Stimulated activated naive B cell treated with anti-CD40 and anti-IgM and Interleukin-4, amounts not matched to agents 10 μg/mL and 1 μg/mL and 100 μg/mL, for 72 hours (primary cell): ENCODE measurements at places on chromosomes 2 and 18.

GRCh38 chr18:24395049-24395795 lies 2.4 kb downstream of the OSBPL1A start:
- DNase-seq, result no peak

GRCh38 chr2:239601880-239602279 lies 201.1 kb upstream of the HDAC4 start:
- DNase-seq, result no peak

DNA sequence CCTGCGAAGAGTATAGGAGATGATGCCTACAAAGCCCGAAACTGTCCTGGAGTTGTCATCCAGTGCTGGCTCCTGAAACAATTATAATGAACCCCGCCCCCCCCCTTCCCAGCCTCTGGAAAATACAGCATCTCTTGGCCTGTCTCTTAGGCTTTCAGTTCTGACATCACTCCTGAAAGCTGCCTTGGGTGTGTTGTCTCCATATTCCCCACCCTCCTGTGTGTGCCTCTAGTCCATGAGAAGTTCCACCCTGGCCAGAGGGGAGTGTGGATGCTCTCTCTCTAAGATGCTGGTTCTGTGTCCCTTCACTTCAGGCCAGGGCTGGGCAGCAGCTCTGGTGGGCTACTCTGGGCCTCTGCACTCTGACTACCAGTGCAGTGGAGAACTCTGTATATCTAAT lies 58.9 kb upstream of the TGFA start:
- DNase-seq, result no peak

- no peak for DNase-seq
Observed at GRCh38 chr2:61763605-61764034, 90.2 kb downstream of the FAM161A start.

DNA sequence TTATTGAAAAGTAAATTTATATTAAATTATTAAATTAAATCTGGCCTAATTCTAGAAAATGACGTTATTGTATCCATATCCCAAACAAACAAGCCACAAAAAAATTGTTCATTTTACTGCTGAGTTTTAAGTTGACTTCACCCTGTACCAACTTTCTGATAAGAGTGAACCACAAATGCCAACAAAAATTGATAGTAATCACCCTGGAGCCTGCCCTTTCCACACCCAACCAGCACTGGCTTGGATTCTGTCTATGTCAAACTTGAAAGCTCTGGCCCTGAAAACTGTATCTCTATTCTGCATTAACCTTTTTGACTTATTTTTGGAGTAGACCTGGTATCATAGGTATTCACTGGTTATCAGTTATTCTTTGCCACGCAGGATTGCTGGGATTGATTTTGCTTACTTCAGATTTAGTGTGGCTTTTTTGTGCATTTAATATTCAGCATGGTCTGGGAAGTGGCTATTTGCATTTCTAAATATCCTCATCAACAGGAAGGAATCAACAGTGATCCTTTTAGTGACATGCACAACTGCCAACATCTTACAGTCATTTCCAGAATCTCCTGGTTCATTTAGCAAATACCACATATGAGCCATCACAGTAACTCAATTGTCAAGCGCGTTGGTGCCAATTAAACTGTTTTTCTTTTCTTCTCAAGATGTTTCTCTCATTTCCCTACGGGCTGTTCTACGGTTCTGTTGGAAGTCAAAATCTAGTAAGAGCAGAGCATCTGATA lies 11.4 kb upstream of the SRBD1 start:
- no peak for DNase-seq

- DNase-seq, result no peak
Observed at GRCh38 chr2:115083225-115083624, 640.8 kb downstream of the DPP10 start.

DNA sequence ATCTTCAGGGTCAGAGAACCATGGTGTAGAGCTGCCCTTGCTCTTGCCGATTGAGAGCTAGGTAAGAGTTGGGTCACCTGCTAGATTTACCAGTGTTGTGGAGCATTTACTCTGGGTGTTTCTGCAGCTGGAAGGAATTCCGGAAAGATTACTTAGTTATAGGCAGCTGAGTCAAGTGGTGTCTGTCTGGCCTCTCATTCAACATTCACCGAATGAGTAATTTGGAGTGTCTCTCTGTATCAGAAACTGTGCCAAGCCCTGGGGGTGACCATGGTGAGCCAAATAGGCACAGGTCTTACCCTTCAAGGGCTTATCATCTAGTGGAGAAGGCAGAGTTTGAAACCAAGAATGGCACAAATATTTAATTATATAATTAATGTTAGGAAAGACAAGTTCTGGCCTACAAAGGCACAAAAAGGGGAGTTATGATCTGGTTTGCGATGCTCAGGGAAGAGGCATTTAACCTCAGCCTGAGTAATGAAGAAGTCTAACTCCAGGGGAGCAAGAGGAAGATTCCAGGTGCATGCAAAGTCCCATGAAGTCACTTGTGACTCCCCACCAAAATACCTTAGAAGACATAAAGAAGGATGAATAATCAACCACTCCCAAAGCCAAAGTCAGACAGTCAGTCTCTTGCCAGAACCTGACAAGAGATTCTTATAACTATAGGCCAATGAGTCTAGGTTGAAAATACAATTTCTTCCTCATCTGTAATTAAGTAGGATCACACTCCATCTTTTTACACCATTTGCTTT lies 12.5 kb downstream of the SETBP1 start:
- DNase-seq, result no peak

- DNase-seq, result no peak
Observed at GRCh38 chr18:24918257-24918656, 433.7 kb downstream of the ZNF521 start.

GRCh38 chr2:144382849-144383248 lies 137.1 kb downstream of the ZEB2 start:
- peak; percentile 34 for DNase-seq

DNA sequence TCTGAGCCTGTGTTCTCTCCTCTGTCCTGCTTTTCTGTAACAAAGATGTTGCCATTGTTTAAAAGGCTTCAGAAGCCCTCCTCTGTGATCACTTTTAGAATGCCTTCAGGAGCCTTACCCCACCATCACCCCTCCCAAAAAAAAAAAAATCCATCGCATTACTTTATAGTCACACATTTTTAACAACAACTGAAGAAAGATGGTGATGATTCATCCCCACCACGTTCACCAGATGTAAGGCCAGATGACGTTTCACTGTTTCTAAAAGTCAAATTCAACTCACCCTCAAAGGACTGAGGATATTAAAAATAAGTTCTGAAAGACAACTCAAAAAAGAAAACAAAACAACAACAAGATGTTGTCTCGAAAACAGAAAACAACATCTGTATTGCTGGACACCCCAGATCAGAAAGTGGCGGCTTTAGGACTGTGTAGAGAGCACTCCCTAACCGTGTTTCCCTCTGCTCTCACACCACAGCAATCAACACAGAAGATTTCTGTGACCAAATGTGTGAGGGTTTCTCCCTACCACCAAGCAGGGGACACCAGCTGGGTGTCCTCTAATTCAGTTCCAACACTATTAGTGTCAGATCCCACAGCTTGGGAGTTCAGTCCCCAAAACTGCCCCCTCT lies 61.9 kb upstream of the CREB1 start:
- DNase-seq, result no peak

DNA sequence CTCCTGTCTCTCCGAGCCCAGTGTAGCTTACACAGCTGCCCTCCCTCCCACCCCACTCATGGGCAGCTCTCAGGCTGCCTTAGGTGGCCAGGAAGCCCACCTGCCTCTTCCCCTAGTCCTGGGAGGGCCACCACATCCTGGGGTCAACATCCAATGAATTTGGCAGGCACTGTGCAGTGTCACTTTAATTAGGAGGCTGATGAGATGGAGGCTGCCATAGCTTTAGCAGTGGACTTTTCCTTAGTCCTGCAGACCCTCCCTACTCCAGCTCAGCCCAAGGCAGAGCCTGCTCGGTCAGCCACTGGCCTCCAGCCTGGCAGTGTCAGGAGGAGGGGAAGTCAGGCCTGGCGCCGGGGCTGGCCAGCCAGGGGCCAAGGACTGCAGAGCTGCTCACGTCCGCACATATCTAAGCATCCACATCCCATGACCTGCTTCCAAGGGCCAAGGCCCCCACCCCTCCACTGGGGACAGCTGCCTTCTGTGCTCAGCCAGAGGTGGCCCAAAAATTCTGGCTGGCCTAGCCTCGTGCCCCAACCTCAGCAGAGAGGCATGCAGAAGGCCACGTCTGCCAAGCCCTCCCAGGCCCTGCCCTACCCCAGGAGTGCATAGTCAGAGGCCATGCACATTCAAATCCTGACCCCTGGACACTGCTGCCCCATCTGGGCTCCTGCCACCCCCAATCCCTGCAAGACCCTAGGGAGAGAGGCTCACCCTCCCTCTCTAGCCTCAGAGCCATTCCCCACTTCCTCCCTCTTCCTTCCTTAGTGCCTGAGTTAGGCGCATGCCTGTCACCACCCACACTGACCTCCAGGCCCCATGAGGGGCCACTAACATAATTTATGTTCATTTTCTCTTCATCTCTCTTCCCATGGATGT lies 33.1 kb downstream of the ADRA2B start:
- DNase-seq, result no peak

- no peak for DNase-seq
Observed at GRCh38 chr2:237878-238277, 26.0 kb downstream of the SH3YL1 start.

DNA sequence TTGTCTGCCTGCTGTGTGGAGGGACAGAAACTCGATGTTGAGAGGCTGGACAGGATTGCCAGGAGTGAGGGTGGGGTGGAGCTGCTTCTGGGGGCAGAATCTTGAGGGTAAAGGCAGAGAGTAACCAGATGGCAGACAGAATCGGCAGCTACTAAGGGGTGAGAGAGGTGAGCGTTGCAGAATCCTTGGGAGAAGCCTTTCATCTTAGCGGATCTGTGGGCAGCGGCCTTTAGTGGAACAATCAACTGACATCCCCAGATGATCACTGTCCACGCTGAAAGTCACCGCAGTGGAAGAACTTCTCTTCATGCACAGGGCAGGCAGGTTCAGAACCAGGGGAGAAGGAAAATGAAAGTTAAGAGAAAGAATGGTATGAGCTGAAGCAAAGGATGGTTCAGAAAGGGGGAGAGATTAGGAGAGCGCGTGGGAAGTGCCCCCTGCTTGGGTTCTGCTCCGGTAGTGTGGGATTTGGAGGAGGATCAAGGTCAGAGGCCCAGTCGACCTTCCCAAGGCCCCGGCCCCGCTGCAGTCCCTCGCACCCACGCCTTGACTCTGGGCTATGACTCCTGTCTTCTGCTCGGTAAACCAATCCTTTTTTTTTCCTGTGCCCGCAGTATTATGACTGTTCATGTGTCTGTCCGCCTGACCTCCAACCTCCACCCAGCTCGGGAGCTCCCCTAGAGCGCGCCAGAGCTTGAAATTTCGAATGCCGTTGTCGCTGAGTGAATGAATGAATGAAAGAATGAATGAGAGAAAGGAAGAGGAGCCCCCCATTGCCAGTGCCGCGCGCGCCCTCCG lies 584 bp downstream of the BOLA3 start:
- peak; percentile 63 for DNase-seq

- no peak for DNase-seq
Observed at GRCh38 chr18:74288730-74289129, 3.0 kb downstream of the CYB5A start.

- DNase-seq, result no peak
Observed at GRCh38 chr18:33157893-33158292, 282.6 kb downstream of the CCDC178 start.

DNA sequence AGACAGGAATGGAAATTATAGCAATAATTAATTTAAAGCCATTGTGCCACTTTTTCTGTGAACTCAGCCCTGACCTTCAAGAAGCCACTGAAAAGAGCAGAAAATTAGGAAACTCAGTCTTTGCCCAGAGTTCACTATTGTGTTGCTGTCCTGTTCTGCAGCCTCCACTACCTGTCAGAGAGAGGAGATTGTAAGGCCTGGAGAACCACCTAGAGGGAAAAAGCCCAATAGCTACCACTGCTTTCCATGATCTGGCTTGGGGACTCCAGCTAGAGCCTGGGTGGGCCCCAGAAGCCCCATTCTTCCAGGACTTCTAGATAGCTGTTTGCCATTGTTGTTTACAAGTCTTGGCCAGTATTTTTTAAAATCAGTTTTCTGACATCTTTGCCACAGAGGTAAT lies 176.1 kb upstream of the KLF7 start:
- no peak for DNase-seq

- no peak for DNase-seq
Observed at GRCh38 chr2:209381091-209381490, 42.8 kb upstream of the MAP2 start.

- DNase-seq, result no peak
Observed at GRCh38 chr2:200367155-200367554, 60.7 kb downstream of the SPATS2L start.

DNA sequence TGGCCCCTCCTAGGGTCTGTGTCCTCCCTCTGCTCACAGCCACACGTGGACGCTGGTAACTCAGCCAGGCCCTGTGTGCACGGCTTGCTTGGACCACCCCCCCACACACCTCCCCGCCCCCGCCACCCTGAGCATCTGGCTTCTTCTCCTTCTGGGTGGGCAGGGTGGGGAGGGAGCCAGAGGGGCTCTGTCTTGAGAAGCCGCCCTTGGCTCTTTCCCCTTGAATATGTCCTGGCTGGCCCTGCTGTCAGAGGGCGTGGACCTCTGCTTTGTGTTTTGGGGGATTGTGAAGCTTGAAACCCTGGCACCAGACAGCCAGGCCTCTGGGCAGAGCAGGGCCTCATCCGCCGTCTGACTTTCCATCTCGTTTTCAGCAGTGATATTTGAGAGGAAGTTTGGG lies 72.1 kb downstream of the GLI2 start:
- no peak for DNase-seq

- DNase-seq, result no peak
Observed at GRCh38 chr2:32250290-32250689, 14.4 kb downstream of the NLRC4 start.

DNA sequence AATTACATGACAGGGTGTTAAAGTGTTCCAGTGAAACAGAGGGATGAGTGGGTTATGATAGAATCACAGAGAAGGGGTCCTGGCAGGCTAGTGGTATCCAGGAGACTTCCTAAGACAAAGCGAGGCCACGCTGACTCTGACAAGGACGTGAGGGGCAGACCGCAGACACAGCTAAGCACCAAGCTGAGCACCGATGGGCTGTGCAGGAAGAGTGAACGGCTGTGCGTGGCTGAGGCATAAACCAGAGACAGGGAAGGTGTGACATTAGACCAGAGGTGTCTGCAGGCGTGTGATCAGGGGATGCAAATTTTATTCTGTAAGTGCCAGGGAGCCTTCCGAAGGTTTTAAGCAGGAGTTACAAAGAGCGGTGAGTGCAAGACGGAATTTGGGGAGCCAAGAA lies 69.9 kb downstream of the PRELID3A start:
- no peak for DNase-seq

DNA sequence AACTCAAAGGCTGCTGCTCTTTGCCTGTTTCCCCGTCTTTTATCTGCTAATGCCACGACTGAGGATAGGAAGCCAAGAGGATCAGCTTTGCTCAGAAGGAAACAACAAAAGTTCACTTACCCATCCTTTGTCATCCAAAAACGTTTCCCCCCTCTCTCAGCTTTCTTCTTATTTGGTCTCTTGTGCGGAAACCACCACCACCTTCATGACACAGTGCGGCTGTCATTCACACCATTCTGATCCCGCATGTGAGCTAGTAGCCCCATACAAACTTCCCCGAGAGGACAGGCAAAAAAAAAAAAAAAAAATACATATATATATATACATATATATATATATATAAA lies 656 bp downstream of the LRRTM4 start:
- no peak for DNase-seq
